Colonic mucosa (tissue), 4 donors: ENCODE measurements at places on chromosomes 3 and 15. TPM values are rescaled to one million over a fixed set of nuclear protein-coding genes. Genes with fewer than 3 reads are reported as not detected.

KCNAB1 gene
- total RNA-seq = 0.74 TPM

C3orf20 gene
- total RNA-seq = 0.08 TPM

GRCh38 chr3:79139395-79140068 lies 628.3 kb downstream of the ROBO1 start:
- no peak for DNase-seq

DNA sequence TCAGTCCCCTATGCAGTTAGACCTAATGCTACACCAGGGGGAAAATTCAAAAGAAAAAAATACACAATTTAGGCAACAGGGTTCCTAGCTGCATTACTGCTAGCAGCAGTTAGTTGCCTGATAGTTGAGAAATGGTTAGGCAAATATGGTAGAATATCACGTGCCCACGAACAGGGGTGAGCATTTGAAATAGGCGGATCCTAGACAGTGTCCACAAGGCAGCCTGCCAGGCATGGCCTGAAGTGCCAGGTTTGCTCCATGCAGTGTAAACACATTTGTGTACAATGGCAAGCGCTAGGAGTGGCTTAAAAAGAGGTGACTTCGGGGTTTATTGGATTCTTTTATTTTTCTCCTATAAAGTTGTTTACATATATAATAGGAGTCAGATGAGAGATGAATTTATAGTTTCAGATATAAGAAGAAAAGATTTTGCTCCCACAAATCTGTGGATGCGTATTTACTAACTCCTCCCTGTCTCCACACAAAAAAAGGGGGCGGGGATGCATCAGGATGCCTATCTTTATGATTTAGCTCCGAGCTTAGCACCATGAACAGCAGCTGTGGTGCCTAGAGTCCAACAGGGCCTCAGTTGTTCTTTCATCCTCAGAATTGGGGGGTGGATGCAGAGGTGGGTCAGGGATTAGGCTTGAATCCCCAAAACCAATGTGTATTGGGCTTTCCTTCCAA lies 3.9 kb upstream of the TGM4 start:
- DNase-seq = peak; percentile 77

DNA sequence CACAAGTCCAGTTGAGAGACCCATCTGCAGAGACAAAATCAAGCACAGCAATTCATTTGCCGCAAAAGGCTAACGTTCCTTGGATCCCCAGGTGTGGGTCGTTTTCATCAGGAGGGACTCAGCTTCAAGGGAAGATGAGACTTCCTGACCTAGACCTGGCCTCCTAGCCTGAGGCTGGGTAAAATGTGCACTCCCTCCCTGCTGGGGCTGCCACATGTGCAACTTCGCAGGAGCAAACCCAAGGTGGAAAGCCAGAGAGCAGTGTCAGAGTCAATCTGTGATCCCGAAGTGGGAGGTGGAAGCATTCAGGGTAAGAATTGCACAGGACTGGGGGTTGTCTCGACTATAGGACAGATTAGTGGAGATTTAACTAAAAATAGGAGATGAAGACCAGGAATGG lies 164.7 kb upstream of the UMPS start:
- no peak for DNase-seq

DNA sequence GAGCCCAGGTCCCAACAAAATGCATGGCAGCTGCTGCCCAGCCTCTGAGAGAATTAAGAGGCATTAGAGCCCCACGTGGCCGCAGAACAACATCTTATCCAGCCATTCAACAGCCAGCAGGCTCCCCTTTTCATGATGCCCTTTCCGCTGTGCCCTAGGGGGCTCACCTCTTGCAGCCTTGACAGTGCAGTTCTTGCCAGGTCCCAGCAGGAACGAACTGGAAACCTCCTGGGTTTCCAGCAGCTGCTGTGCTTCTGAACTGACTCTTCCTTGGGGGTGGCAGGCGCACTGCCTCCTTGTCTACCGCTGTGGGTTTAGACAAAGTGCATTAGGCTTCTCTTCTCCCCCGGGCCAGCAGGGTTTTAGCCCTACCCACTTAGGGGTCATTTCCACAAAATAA lies 85.2 kb downstream of the FAM174B start:
- DNase-seq = no peak

DNA sequence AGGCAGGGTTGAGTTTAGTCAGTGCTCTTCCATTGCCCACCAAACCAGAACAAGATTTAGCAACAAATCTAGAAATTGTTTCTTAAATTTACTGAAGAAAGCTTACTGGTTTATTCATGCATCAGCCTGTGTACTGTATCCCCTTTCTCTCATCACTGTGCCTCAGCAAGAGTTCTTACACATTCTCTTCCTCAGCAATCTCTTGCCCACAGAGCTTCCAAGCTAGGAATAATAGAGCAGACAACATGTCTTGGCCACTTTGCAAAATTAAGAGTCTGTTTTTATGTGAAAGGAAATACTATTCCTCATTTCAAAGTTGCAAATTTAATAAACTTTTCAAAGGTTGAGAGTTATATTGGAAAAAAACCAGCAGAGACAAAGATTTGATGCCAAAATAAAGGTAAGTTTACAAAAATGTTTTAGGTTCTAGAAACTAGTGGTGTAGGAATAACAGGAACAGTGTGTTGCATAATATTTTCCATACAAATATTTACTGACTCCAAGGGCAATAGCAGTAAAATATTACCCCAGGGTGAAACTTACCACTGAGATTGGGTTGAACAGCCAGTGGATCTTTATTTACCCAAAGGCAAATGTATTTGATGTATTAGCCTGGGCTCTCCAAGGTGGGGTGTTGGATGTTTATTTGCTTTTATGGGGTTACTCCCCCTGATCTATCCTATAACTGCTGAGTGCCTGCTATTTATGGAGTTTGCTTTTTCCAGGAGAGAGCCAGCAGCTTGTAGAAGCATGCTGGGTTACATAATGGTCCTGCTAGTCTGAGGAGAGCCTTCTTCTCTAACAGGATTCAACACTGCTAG lies 276.7 kb downstream of the ADAMTSL3 start:
- DNase-seq = no peak

DNA sequence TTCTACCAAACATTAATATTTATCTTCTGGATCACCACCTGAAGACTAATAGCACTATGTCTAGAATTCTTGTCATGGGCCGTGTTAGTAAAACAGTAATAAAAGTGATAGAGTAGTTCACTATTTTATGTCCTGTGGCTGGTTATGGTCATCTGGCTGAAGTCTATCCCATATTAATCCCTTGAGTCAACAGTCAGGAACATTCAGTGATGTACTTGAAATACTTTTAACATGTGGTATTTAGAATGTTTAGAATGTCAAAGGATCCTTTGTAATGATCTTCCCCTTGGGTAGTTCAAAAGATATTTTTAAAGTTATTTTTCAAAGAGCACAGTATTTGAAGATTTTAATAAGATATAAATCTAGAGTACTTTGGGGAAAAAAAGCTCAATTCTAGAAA lies 117.0 kb downstream of the MBNL1 start:
- DNase-seq = no peak

NCK1 gene
- total RNA-seq = 33.8 TPM

GRCh38 chr3:78204977-78205376 lies 1165.1 kb downstream of the ROBO2 start:
- no peak for DNase-seq

DNA sequence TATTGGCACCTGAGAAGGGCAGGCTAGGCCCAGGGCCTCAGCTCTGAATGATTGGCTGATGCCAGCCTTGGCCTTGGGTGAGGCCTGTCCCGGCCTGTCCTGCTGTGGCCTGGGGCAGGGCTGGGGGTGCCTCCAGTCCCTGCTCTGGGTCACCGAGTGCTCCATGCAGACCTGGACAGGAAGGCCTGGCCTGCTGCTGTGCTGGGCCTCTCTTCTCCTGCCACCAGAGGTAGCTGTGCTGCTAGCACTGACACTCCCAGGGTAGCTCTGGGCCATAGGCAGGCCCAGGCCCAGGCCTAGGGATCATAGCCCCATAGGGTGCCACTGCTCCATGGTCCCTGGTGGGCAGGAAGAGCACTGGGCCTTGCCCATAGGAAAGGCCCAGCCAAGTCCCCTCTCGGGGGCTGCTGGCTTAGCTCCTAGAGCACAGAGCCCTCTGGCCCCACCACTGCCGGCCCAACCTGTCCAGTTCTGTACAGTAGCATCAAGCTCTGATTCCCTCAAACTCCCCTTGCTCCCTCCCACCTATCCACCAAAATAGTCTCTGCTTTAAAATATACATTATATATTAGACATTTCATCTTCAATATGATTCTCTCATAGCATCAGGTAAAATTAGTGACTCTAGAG lies 18.2 kb downstream of the ABTB1 start:
- no peak for DNase-seq

DNA sequence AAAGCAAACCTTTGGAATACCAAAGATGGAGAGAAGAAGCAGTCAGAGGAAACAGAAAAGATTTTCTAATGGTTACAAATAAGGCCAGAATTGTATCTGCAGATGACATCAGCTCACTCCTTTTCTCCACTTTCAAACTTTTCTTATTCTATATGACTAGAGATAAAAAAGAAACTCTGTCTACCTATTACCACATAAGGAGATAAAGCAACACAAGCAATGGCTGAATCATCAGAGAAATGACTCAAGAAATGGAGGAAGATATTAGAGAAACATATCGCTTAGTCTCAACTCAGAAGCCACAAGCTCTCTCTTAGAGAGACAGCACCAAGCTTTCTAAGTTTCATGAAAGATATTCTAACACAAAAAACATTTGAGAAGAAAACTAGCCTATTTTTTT lies 784.0 kb downstream of the ZPLD1 start:
- DNase-seq = no peak

DUOXA2 gene
- total RNA-seq = 30.2 TPM

DNA sequence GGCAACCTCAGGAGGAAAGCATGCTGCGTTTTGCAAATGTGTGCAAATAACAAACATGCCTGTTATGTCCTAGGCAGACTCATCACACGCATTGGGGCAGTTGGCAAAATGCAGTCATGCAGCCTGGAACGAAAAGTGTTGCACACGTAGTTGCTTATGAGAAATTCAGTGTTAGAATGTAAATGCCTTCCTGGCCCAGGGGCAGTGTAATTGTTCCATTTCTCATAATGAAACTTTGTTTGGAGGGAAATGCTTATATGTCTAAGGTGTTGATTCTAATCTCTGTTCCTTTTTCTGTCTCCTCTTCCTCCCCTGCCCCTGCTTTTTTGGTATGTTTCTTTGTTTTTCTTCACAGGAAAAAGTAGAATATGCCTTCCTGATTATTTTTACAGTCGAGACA lies 156.0 kb downstream of the CACNA1D start:
- no peak for DNase-seq

- no peak for DNase-seq
Measured at GRCh38 chr15:36837246-36837645, 257.8 kb downstream of the CDIN1 start.

DNA sequence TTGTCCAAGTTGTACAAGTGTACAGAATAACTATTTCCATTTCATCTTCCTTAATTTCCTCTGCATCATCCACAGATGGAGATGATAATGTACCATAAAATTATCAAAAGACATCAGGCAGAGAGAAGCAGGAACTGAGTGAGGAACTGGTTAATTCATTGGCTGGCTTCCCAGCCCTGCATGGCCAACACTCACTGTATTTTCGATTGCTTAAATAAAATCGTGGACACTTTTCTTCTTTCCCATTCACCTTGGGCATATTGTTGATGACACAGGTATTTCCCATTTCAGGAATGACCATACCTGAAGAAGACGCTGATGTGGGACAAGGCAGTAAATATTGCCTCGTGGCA lies 144.2 kb upstream of the ABHD17C start:
- no peak for DNase-seq

CPN2 gene
- 0.15 TPM for total RNA-seq

ERICH6 gene
- not detected for total RNA-seq

DNA sequence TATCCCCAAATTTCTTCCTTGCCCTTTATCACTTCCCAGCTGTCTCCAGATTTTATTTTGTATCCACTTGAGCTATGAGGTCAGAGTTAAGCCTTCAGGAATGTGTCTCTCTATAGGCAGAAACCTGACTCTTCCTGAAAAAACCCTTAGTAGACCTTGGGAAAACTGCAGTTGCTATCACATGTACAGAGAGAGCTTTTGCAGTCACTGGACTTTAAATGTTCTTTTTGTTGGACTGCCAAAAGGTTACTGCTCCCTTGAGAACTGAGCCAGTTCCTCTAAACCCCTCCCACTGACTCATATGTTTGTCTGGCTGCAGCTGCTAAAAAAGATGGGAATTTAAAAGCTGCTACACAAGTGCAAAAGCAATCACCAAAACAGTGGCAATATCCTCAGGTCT lies 169.1 kb upstream of the CCDC54 start:
- DNase-seq = peak; percentile 25

GRCh38 chr3:186138272-186138981 lies 29.5 kb upstream of the ETV5 start:
- DNase-seq = no peak

DNA sequence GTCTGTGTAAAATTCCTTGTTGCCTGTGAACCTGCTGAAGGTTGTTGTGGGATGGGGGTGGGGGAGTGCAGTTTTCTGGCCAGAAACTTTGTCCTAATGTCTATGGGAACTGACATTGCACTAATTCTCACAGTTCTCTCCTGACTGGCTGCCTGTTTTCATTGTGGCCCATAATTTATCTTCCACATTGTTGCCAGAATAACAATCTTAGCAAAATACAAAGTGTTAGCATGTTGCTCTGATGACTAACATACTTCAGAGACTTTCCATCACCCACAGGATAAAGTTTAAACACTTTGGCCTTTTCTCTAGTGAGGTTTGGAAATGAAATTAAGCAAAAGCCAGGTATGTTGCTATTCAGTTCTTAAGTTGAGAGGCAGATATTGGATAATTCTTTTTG lies 81.4 kb upstream of the TBC1D5 start:
- no peak for DNase-seq

CLDN11 gene
- total RNA-seq = 7.2 TPM

LRRC49 gene
- 2.8 TPM for total RNA-seq

GRCh38 chr3:42853739-42854302 lies 21.9 kb downstream of the CYP8B1 start:
- DNase-seq = no peak

DNA sequence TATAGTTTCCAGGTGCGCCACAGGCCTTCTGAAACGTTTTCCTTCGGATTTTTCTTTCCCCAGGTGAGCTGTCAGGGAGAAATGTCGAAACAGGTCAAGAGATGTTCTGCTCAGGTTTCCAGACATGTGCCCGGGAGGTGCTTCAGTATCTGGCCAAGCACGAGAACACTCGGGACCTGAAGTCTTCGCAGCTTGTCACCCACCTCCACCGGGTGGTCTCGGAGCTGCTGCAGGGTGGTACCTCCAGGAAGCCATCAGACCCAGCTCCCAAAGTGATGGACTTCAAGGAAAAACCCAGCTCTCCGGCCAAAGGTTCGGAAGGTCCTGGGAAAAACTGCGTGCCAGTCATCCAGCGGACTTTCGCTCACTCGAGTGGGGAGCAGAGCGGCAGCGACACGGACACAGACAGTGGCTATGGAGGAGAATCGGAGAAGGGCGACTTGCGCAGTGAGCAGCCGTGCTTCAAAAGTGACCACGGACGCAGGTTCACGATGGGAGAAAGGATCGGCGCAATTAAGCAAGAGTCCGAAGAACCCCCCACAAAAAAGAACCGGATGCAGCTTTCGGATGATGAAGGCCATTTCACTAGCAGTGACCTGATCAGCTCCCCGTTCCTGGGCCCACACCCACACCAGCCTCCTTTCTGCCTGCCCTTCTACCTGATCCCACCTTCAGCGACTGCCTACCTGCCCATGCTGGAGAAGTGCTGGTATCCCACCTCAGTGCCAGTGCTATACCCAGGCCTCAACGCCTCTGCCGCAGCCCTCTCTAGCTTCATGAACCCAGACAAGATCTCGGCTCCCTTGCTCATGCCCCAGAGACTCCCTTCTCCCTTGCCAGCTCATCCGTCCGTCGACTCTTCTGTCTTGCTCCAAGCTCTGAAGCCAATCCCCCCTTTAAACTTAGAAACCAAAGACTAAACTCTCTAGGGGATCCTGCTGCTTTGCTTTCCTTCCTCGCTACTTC lies 3.8 kb downstream of the BHLHE40 start:
- no peak for DNase-seq
